ENCODE measurements at places on chromosomes 12 and 14.

- DNase-seq, result peak; percentile 37
Observed at GRCh38 chr12:49588721-49589516, 16.5 kb downstream of the FAM186B start.

DNA sequence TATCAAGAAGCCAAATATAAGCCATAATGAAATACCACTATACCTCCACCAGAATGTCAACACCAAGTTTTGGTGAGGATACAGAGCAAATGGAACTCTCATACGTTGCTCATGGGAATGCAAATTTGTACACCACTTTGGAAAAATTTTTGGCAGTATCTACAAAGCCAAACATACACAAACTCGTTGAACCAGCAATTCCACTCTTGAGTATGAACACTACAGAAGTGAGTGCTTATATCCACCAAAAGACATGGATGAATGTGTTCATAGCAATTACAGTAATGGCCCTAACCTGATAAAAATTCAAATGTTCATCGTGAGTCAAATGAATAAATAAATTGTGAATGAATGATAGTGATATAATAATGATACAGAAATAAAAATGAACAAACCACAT is 24.8 kb downstream of the C12orf71 start:
- DNase-seq, result no peak

DNA sequence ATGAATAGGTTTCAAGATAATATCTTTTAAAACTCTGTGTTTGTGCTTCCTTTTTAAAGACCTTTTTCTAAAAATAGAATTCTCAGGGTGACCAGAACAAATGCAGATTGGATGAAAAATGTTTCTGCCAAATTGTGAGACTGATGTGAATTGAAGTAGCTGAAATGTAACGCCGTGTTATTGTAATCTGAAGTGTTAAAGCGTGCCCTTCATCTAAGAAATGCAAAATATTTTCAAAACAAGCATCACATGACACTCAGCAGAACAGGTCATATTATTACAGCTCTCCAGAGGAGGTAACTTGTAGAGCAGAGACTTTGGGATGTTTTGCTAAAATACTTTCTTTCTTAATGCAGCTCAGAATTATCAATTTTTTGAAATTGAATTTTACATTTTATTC is 90.0 kb upstream of the PLEKHA5 start:
- no peak for DNase-seq

- DNase-seq, result peak; percentile 97
Observed at GRCh38 chr12:32755654-32756475, at the start of gene YARS2. Gene YARS2, minus strand, starts transcription at chr12:32755897. Its CDS starts 23 bp downstream, at chr12:32755874.

- DNase-seq, result no peak
Observed at GRCh38 chr14:34175574-34175973, 224.7 kb upstream of the EGLN3 start.

DNA sequence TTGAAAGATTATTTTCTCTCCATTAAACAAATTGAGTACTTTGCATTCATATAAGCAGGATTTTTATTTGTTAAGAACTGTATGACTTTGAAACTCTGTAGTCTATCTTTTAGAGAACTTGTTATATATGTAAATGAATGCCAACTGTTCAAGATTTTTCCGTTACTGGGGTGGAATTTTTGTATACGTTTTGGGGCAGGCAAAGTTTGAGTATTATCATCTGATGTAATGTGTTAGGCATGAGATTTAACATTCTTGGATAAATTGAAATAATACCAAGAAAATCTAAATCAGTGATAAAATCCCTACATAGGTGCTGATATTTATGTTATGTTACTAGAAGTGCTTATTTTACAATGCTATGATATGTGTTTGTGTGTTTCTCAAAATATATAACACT is 8.4 kb downstream of the CNOT2 start:
- DNase-seq, result no peak

DNA sequence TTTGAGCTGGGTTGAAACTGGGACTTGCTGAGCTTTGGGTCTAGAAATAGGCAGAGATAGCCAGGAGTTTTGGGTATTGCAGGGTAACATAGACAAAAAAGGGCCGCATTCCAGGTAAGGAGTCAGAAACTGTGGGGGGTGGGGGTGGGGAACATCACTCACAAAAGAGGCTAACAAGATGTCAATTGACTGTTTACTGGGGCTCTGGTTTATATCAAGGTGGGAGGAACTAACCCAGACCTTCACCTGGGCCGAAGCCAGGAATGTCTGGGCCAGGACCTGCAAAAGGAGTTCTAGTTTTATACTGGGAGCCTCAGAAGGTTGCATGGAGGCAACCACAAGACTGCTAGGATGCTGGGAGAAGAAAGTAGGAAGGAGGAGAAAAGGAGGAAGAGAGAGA is 154.4 kb downstream of the EMP1 start:
- no peak for DNase-seq
